Breast epithelium (tissue), 4 donors: ENCODE measurements at places on chromosomes 2 and 18. TPM values are rescaled to one million over a fixed set of nuclear protein-coding genes. Genes with fewer than 3 reads are reported as not detected.
A peak's percentile ranks its signal among the peaks of the same experiment; 100 is the strongest.

DNA sequence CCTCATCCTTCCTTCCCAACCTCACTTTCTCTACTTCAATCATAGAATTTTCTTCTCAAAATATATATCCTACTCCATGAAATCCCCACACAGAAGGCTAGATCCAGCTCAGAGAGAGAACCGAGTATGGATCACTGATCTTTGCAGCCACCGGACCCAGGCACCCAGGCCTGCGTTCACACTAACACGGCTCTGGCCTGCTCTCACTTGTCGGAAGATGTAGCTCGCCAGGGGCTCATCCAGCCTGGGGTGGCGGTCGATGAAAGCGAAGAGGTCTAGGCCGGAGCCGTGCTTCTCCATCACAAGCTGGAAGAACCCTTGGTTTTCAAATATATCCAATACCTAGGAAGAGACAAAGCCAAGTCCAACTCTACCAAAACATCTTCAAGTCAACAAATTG is 12.7 kb upstream of the MTERF4 start:
- no peaks in the 10 kb centered on the region for H3K27me3 ChIP-seq
- no peak for DNase-seq
- no peak overlapping the region for H3K27ac ChIP-seq

GRCh38 chr18:13425357-13426091 is 207.0 kb downstream of the LDLRAD4 start:
- peak overlapping the region; percentile 82 for H3K27ac ChIP-seq
- H3K4me3 ChIP-seq: no peak overlapping the region

DNA sequence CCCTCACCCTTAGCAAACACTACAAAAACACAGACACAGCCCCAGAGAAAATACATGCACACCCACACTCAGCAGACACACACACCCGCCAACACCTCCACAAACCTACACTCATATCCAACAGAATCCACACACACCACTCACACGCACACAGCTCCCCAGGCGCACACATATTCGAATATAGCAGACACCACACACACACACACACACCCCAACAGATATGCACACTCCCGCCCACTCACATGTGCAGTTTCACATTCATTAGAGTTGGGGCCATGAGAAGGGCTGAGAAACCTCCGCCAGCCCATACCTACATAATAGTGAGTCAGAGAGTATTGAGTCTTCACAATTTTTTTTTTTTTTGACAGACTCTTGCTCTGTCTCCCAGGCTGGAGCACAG is 29.4 kb upstream of the NOTO start:
- H3K27ac ChIP-seq: no peak overlapping the region
- no peaks in the 10 kb centered on the region for H3K36me3 ChIP-seq
- DNase-seq: no peak
- no peaks in the 10 kb centered on the region for H3K27me3 ChIP-seq

- no peak overlapping the region for H3K27ac ChIP-seq
- H3K4me1 ChIP-seq: no peaks in the 10 kb centered on the region
- no peak overlapping the region for H3K4me3 ChIP-seq
- DNase-seq: no peak
- H3K27me3 ChIP-seq: no peaks in the 10 kb centered on the region
- no peaks in the 10 kb centered on the region for H3K36me3 ChIP-seq
Observed at GRCh38 chr2:171404261-171404660, 29.5 kb downstream of the METTL8 start.

DNA sequence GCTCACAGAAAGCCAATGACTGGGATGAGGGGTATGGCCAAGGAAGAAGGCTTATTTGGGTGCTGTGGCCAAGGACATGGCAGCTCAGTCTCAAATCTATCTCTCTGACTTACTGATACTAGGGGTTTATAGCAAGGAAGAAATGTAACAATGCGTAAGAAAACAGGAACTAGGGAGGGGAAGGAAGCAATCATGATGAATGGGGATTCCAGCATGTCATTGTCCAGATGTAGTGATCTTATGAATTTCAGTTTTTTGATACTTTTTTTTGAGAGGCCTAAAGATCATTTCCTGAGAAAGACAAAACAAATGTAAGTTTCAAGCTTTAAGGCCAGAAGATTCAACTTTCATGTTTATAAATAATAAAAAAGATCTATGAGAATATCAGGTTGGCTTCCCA is 298.6 kb upstream of the FAM98A start:
- no peak overlapping the region for H3K27ac ChIP-seq
- no peaks in the 10 kb centered on the region for H3K36me3 ChIP-seq
- no peaks in the 10 kb centered on the region for H3K27me3 ChIP-seq
- no peak for DNase-seq

- DNase-seq: no peak
- no peak overlapping the region for H3K27ac ChIP-seq
Observed at GRCh38 chr18:11005528-11005927, 143.8 kb downstream of the PIEZO2 start.

DNA sequence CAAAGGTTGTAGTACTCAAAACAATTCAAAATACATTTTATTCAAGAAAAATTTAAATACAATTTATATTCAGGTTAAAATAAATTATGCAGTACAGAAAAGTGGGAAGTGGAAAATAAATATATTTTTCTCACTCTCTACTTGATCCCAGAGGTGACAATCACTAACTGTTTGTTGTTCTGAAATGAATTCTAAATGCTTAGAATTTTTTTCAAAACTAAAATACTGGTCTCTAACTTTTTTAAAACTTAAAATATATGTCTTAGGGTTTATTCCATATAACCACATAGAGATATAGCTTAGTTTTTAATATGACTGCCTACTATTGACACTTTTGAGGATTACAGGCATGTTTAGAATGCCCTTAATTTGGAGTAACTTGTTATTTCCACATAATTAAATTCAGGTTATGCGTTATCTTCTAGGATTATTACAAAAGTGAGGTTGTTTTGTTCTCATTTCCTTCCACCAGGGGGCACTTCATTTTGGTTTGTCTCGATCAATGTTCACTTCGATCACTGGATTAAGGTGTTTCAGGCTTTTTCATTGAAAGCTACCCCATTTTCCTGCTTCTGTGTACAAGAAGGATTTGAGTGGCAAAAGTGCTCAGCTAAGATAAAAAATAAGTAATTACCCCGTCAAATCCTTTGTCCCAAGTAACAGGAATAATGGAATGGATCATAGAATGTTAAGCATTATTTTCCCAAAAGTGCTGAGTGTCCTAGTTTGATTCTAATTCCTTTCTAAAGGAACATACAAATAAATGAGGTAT is 27.1 kb upstream of the TFPI start:
- H3K4me3 ChIP-seq: peak overlapping the region; percentile 17

GRCh38 chr18:24734058-24734457 is 273.6 kb downstream of the HRH4 start:
- no peaks in the 10 kb centered on the region for H3K27me3 ChIP-seq
- DNase-seq: no peak
- no peaks in the 10 kb centered on the region for H3K36me3 ChIP-seq
- H3K4me1 ChIP-seq: no peaks in the 10 kb centered on the region

GRCh38 chr2:240983996-240984498 is 14.4 kb upstream of the SNED1 start:
- no peak for DNase-seq
- no peaks in the 10 kb centered on the region for H3K4me1 ChIP-seq
- H3K27me3 ChIP-seq: no peaks in the 10 kb centered on the region
- no peak overlapping the region for H3K27ac ChIP-seq
- H3K36me3 ChIP-seq: no peaks in the 10 kb centered on the region

GRCh38 chr2:45018023-45018422 is 8.8 kb upstream of the SIX2 start:
- H3K4me1 ChIP-seq: peaks cover 6% of the 10 kb centered on the region
- peaks cover 26% of the 10 kb centered on the region for H3K27me3 ChIP-seq
- no peak overlapping the region for H3K27ac ChIP-seq
- no peak for DNase-seq
- no peaks in the 10 kb centered on the region for H3K36me3 ChIP-seq

DNA sequence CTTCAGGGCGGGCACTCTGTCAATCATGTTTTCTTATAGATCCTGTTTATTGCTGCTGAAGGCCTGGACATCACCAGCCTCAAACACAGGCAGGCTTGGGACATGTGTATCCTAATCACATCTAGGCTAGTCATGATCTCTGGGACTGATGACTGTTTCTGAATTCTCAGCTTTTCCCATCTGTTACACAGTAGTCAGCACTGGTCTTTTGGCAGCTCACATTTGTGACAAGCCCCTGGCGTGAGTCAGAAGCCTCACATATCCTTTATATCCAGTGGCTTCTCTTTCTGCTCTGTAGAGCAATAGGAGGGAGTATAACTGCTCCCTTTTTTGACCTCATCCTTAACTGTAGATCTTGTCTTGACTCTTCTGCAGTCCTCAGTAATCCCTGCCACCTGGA is 4.5 kb downstream of the SEMA4F start:
- H3K27me3 ChIP-seq: no peaks in the 10 kb centered on the region
- no peaks in the 10 kb centered on the region for H3K36me3 ChIP-seq
- DNase-seq: no peak

DNA sequence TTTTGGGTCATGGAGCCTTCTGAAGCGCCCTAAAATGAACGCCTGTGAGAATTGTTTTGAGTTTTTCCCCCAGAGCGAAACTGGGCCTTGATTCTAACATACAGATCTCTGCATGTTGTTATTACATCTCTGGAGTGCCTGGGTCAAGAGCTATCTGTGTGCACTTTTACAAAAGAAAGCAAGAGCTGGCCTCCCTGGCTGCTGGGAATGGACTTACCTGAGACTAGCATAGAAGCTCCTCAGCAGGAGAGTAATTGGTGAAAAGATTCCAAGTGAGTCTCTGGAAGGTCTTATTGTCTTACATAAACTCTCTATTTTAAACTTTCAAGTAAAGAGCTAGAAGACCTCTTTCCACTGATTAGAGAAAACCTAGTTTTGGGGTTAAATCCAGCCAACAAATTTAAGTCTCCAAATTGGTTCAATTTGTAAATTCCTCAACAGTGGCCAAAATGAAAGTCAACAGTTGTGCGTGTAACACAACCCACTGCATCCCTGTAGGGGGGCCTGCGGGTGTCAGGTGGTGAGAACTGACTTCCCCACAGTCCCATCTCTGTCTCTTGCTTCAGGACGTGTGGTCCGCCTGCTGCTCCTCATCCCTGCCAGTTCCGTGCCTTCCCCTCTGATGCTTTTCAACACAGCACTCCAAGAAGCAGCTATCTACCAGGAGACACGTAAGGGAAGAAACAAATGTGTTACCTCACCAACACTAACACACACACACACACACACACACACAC is 206.1 kb downstream of the SH3BP4 start:
- no peak overlapping the region for H3K4me3 ChIP-seq
- H3K27ac ChIP-seq: no peak overlapping the region
- H3K27me3 ChIP-seq: no peaks in the 10 kb centered on the region

- DNase-seq: no peak
- H3K27ac ChIP-seq: no peak overlapping the region
- no peaks in the 10 kb centered on the region for H3K4me1 ChIP-seq
- H3K4me3 ChIP-seq: no peak overlapping the region
- no peaks in the 10 kb centered on the region for H3K27me3 ChIP-seq
Observed at GRCh38 chr2:60906395-60906794, 25.0 kb downstream of the REL start.

Gene NFATC1
- total RNA-seq: 10.9 TPM

Gene GALR1
- total RNA-seq: not detected

Gene CAPN10
- total RNA-seq: 25.5 TPM

Gene EGR4
- total RNA-seq: not detected

Gene C2orf15
- 4.8 TPM for total RNA-seq

Gene TLX2
- total RNA-seq: not detected

Gene ABCA12
- total RNA-seq: 4.0 TPM
